ENCODE measurements at places on chromosomes 12 and 14.

DNA sequence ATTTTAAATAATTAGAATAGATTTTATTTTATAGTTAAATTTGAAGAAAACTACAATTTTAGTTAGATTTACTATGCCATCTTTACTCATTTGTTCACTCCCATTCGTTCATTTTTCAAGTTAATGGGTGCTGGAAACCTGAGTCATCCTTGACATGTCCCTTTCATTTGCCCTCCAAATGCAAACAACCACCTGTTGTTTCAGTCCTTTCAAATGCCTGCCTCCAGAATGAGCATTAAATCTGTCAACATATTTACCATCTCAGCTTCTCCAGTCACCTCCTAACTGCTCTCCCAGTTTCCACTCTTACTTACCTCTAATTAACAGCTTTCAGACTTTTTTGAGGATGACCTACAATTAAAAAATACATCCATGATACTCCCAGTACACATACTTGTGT is 375.5 kb downstream of the RAD51B start:
- DNase-seq = no peak

- no peak for DNase-seq
These were observed 68.6 kb downstream of the EEA1 start for GRCh38 chr12:92860521-92860920.

- DNase-seq = no peak
These were observed 235.9 kb upstream of the KITLG start for GRCh38 chr12:88816201-88816600.

- DNase-seq = no peak
These were observed 74.4 kb upstream of the STAC3 start for GRCh38 chr12:57325395-57325794.

DNA sequence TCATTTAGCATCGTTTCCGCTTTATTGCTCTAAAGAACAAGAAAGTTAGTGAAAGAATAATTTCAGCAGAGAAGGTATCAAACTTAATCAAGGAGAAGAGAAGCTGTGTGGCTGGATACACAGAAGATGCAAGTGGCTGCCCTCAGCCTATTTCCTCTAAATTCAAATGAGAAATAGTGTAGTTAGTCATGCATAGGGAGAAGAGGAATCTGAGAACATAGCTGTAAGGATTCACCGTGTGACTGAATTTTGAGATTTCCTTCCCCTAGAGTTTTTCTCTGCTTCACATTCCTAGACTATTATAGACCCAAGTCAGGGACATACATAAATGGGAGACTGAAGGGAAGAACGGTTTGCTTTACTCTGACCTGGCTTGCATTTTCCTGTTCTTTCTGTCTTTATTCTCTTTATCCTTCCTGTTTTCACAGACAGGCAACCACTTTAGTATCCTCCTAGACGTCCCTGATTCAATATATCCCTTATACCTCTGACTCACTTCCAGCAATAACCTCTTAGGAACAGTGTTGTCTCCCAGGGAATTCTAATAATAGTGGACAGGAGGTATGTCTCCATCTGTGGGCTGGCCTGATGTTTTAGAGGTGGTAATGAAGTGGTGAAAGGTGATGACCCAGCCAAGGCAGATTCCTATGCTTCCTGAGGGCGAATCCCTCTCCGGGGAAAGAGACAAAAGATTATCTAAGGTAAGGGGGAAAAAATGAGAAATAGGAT is 7.0 kb downstream of the RNASE10 start:
- DNase-seq = no peak

DNA sequence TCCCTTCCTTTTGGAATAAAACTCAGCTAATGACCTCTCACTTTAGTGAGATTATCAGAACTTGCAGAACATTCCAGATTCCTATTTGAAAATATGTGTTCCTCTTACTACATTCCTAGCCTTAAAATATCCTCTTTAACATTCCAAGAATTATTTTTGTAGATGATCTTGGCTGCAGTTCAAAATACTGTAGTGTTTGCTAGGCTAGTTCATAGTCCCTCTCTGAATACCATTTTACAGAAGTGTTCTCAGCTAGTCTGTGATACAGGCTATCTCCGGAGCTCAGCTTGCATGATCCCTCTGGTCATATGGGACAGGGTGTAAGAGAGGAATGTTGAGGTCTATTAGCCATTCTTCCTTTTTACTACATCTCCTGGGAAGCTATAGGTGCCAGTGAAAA is 17.6 kb upstream of the GPR33 start:
- DNase-seq = no peak

GRCh38 chr12:52521175-52521567 is 977 bp upstream of the KRT5 start:
- DNase-seq = no peak

- no peak for DNase-seq
These were observed 131.9 kb upstream of the DDHD1 start for GRCh38 chr14:53285064-53285463.

DNA sequence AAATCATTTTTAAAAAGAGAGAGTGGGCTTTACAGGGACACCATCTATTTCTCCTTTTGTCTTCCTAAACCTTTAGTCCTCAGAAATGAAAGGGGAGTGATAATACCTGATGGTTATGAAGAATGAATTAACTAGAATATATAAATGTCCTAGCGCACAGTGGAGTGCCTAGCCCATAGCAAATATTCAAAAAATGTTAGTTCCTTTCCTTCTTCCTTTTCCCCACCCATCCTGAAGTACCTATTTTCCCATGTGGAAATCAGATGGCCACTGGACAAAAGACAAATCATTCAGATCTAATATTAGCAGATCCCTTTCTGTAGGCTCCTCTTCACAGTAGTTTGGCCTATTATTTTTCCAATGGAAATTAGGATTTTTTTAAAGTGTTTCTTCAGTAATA is 90.0 kb downstream of the SLC25A21 start:
- DNase-seq = no peak

DNA sequence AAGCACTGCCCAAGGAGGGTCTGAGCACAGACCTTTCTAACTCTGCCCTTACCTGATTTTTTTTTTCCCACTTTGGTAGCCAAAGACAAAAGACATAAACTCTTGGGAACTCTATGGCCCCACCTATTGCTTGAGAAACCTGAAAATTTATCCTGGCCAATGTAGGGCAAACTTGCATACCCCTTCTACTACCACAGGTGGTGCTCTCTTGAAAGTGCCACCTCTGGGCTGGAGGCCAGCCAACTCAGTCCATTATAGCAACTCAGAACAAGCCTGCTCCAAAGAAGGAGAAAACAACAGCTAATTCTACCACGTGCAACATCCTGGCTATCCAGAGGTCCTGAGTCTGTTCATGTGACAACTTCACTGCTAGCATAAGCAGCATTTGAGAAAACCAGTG is 55.7 kb upstream of the ABCD2 start:
- DNase-seq = no peak

DNA sequence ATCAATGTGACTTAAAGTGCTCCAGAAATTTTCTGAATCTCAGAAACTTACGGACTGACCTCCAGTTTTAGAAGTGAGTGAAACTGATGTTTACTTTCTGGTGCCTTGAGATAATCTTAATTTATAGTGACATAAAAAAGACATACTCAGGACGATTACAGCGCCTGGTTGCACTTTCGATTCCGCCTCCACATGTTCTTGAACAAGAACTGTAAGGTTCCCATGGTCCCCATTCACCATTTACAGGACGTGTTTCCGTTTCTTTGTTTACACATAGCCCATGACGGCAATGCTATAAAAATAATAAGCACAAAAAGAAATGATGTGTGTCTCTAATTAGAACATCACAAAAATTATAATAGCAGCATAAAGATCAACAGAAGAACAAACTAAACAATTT is 98.2 kb downstream of the ADAMTS20 start:
- DNase-seq = no peak

- DNase-seq = no peak
These were observed 89.6 kb downstream of the NUAK1 start for GRCh38 chr12:106049105-106049504.

- DNase-seq = no peak
These were observed 143.2 kb downstream of the ZFP36L1 start for GRCh38 chr14:68649476-68650189.

- no peak for DNase-seq
These were observed 2.7 kb downstream of the OTX2 start for GRCh38 chr14:56807386-56808109.

DNA sequence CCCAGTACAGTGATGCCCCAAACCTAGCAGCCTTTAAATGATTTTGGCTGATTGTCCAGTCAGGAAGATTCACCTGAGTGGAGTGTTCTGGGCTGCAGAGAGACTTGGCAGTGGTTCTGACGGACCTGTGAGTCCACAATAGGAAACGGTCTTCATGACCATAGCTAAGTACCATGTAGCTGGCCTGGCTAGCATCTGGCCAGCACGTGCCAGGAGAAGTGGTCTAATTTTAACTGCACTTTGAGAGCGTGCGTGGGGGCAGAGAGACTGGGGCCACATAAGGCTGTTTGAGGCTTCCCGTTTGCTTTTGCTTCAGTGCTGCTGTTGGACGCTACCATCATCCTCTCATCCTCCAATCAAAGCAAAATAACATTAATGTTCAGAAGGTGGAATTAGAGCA is 54.7 kb downstream of the PPM1A start:
- DNase-seq = no peak

GRCh38 chr12:44875954-44876543 is at the start of gene NELL2:
Gene NELL2 (minus strand): TSS chr12:44876315. CDS start chr12:44875869, 446 bp downstream.
- peak; percentile 37 for DNase-seq

DNA sequence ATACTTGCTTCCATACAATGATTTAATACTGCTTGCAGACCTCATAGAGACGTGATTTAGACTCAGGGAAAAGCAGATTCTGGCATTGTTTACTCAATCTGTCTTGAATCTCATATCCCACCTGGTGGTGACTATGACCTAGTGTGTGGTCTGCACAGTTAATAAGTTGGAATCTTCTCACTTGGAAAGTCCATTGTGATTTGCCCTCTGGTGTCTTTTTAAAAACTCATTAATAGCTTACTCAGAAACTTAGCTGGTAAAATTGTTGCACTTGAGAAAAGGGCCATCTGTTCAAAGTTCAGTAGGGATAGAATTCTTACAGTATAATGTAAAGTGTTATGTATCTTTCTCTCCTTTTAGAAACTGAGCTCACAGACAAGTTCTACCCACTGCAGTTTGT is 106.0 kb downstream of the PELI2 start:
- DNase-seq = no peak

DNA sequence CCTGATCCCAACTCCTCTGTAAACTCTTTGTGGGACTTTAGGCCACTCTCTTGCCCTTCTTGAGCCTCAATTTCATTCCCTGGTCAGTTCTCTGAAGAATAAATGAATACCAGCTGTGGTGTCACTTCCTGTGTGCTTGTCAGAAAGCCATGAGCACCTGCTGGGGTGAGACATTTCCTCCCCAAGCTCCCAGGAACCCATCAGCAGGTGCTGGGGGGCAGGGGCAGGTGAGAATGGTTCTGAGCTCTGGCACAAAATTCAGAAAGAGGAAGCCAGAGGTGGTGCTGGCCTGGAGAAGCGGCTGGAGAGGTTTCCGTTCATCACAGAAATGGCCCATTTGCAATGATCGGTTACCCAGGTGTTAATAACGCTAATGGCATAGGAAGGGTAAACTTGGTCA is 14.9 kb downstream of the LHX5 start:
- DNase-seq = no peak

All from stimulated activated CD8-positive, alpha-beta memory T cell treated with anti-CD3 and anti-CD28 coated beads, Interleukin-15, amount 100 ng/mL, for 24 hours (primary cell).